Dermis microvascular lymphatic vessel endothelial cell (primary cell): ENCODE measurements at places on chromosomes 12 and 14. TPM values are rescaled to one million over a fixed set of nuclear protein-coding genes. Genes with fewer than 3 reads are reported as not detected.
A peak's percentile ranks its signal among the peaks of the same experiment; 100 is the strongest.

SMOC1 gene
- total RNA-seq, result 0.90 and 2.3 TPM in 2 replicates

BDKRB2 gene
- under 0.01 and 0.26 TPM in 2 replicates for total RNA-seq

CCER1 gene
- not detected in 2 replicates for total RNA-seq

DEPDC4 gene
- total RNA-seq, result 0.13 and 0.26 TPM in 2 replicates

GDF11 gene
- total RNA-seq, result 1.3 TPM in 2 replicates

GRIP1 gene
- total RNA-seq, result under 0.01 and 0.13 TPM in 2 replicates

- DNase-seq, result no peak
Observed at GRCh38 chr14:69004731-69005431, 25.8 kb upstream of the ACTN1 start.

- no peak for DNase-seq
Observed at GRCh38 chr14:89826596-89826995, 127.9 kb downstream of the EFCAB11 start.

GRCh38 chr12:98754095-98754494, 109.0 kb downstream of the APAF1 start:
- no peak for DNase-seq

DNA sequence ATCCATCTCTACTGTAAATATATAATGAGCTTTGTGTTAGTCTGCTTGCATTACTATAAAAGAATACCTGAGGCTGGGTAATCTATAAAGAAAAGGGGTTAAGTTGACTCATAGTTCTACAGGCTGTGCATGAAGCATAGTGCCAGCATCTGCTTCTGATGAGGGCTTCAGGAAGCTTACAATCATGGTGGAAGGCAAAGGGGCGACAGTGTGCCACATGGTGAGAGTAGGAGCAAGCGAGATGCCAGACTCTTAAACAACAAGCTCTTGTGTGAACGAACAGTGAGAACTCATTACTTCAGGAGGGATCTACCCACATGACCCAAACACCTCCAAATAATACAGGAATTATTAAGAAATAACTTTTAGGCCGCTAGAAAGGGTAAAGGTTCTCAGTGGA, 28.1 kb downstream of the APOBEC1 start:
- no peak for DNase-seq

DNA sequence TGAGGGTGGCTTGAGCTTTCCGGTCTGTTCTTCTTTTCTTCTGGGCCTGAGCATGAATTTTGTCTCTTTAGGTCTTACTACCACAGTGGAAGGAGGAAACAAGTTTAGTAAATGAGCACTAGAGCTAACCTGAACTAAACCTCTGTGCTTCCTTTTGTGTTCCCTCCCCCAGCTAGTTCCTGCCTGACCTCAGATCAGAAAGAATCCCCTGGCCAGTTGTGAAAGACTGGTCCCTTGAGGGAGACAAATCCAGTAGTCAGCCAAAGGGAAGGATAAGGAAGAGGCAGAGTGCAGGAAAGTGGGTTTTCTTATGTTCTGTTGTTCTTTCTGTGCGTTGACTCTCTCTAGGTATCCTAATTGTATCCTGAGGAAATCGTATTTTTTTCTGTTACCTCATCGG, 17.5 kb downstream of the ZNF664 start:
- DNase-seq, result no peak

DNA sequence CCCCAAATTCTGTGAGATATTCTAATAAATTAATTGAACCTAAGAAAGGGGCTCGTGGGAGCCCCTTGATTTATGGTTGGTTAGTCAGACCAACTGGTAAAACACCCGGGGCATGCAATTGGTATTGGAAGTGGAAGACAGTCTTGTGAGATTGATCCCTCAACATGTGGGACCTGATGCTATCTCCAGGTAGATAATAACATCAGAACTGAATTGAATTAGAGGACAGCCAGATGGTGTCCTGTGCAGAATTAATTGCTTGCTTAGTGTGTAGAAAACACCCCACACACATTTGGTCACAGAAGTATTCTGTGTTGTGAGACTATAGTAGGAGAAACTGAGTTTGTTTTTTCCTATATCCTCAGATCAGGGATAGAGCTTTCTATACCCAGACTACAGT, 22.0 kb downstream of the PYROXD1 start:
- DNase-seq, result no peak

DNA sequence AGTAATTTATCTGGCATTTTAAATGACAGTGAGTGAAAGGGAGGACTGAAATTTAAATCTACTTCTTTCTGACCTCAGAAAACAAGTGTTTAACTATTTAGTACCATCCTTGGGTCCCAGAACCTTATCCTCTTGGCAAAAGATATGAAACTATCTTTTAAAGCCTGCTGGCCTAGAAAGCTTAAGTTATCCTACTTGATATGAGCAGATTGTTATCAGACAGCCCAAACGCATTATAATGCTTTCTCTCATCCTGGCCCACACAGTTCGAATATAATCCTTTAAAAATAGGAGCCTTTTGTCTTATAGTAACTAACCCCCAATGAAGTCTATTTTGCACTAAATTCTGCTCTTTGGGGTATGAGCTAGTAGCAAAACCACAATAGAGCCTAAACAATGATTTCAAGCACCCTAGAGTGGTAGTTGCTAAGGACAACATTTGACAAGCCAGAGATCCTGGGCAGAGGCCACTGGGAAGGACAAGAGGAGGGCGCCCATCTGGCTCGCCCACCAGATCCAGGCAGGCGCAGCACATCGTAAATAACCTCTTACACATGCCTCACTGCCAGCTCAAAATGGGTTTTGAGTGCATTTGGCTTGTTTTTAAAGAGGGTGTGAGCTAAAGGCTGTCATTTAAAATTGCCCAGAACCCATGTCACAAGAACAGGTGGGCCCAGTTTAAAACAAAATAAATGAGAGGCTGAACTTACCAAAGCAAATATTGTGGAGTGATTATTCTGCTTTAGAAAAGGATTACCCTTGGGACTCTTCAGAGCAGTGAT, 37.7 kb upstream of the CRY1 start:
- no peak for DNase-seq

GRCh38 chr12:93683410-93683809, 6.2 kb downstream of the CRADD start:
- DNase-seq, result no peak

- no peak for DNase-seq
Observed at GRCh38 chr12:94792693-94793092, 142.3 kb upstream of the TMCC3 start.

DNA sequence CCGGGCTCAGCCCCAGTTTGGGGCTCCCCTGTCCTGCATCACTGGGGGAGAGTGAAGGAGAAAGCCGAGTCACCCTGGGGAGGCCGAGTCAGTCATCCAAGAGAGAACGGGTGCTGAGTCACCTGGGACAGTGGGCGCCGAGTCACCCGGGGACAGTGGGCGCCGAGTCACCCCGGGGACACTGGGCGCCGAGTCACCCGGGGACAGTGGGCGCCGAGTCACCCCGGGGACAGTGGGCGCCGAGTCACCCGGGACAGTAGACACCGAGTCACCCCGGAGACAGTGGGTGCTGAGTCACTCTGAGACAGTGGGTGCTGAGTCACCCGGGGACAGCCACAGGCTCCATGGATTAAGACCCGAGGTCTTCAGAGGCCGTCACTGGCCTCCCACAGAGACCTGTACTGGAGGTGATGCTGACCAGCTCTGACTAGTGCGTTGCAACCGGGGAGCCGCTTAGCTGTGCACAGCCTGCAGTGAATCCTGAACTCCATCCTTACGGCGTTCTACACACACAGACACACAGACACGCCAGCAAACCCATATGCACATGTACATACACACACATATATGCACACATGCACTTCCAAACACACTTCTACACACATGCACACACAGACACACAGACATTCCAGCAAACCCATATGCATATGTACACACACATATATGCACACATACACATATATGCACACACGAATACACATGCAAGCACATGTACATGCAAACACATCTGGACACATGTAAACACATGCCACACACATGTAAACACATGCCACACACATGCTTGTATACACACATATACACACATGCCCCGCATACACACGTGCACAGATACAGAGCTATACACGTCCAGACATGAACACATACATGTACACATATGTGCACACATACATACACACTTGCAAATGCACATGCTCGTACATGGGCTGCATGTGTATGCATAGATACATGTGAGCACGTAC, 64.9 kb upstream of the GALNT9 start:
- DNase-seq, result no peak

GRCh38 chr12:121810833-121811433, 7.1 kb downstream of the SETD1B start:
- DNase-seq, result no peak

GRCh38 chr14:27605282-27605681, 1007.4 kb upstream of the NOVA1 start:
- no peak for DNase-seq

DNA sequence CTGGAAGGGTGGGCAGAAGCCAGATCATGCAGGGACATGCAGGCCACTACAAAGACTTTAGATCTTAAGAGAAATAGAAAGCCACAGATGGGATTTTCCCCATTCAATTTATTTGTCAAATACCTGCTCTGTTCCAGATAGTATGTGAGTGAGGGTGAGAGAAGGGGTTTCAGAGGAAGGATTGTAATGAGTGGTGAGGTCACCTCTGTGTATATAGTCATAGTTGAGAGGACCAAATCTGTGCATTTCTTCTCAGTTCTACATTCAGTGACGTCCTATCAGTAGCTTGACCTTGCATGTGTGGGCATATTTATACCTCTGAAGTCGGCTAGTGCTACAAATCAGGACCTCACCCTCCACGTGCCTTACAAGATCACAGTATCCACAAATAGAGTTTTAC, 31.2 kb upstream of the RBM19 start:
- DNase-seq, result no peak

DNA sequence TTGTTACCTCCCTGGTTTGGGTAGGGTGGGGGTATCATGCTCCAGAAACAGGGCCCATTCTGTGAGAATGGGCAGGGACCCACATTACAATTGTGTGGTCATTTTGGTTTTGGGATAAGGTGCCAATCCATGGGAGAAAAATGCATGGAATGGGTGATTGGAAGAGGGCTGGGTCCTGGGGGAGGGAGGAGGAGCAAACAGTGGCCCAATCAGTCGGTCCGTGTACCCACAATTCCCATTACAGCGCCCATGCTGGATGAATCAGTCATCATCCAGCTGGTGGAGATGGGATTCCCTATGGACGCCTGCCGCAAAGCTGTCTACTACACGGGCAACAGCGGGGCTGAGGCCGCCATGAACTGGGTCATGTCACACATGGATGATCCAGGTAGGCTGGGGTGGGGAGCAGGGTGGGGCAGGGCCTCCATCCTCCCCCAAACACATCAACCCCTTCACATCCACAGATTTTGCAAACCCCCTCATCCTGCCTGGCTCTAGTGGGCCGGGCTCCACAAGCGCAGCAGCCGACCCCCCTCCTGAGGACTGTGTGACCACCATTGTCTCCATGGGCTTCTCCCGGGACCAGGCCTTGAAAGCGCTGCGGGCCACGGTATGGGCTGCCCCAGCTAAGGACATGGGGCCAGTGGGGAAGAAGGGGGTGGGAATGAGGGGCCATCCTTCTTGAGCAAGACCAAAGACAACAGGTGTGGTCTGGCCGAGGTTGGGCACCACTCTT, 3.6 kb upstream of the TPI1 start:
- no peak for DNase-seq

DNA sequence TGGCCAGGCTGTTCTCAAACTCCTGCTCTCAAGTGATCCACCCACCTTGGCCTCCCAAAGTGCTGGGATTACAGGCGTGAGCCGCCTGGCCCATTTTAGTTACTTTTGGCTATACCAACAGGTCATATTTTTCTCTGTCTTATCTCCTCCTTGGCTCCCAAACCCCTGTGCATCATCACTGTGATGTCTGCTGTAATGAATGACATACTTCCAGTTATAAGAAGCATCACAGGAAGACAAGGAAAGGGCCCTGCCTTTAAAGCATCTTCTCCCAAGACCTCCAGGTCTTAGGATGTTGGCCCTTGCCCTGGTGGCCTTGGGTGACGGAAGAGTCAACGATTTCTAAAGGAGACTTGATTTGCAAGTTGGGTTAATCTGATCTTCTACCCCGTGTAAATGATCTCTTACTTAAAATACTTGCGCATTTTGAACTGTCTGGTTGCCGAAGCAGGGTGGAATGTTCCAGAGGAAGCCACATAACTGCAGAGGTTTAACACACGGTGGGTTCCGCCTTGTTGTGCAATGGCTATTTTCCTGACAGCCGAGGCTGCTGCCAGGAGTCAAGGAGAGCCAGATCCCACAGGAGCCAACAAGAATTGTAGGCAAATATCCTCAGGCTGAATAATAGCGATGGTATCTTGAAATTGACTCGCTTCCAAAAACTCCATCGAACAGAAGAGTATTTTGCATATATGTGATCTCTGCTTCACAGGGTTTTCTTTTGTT, 55.7 kb upstream of the PLXNC1 start:
- DNase-seq, result no peak

- no peak for DNase-seq
Observed at GRCh38 chr14:70897464-70897863, 9.8 kb upstream of the PCNX1 start.

- DNase-seq, result peak; percentile 55
Observed at GRCh38 chr12:64083285-64084210, 138.5 kb downstream of the KICS2 start.

- DNase-seq, result no peak
Observed at GRCh38 chr14:87830443-87831096, 162.4 kb downstream of the GALC start.

DNA sequence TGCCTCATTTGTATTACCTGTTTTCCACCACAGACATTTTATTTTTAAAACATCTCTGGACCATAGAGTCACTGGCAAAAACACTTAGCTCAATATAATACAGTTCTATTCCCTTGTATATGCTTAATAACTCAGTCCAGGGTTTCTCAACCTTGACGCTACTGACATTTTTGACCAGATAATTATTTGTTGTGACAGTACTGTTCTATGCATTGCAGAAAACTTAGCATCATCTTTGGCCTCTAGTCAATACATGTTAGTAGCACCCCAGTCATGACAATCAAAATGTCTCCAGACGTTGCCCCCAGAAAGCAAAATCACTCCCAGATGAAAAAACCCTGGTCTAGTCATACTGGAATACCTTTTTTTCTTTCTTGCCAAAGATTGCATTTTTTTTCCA, 174.7 kb downstream of the TMEM132D start:
- no peak for DNase-seq

DNA sequence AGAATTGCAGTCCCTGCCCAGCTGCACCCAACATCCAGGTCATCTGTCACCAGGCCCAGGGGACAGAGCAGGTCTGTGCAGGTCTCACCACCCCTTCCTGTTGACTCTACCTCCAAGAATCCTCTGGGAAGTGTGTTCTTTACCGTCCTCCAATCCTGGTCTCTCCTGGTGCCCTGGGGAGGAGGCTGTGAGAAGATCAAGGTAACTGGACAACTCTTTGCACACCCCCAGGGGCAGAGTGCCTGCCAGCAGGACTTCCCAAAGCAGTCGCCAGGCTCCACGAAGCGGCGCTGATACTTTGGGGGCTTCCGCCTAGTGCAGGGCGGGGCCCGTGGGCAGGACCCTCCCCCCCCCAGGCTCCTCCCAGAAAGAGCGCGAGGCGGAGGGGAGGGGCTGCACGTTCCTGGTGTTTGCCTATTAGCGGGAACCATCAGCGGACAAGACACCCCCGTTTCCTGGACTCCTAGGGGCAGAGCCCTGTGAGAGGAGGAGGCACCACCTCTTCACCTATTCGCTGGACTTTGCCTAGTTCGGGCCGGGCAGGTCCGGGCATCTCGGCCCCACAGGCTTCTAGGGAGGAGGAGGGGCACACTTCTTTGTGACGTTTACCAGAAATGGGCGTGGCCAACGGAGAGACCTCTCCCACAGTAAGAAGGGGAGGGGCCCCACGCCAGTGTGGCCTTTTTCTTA, 918.0 kb downstream of the AACS start:
- no peak for DNase-seq
